MG63 (cell line): ENCODE measurements at places on chromosomes 11 and 22. TPM values are rescaled to one million over a fixed set of nuclear protein-coding genes. Genes with fewer than 3 reads are reported as not detected.
A peak's percentile ranks its signal among the peaks of the same experiment; 100 is the strongest.

DNA sequence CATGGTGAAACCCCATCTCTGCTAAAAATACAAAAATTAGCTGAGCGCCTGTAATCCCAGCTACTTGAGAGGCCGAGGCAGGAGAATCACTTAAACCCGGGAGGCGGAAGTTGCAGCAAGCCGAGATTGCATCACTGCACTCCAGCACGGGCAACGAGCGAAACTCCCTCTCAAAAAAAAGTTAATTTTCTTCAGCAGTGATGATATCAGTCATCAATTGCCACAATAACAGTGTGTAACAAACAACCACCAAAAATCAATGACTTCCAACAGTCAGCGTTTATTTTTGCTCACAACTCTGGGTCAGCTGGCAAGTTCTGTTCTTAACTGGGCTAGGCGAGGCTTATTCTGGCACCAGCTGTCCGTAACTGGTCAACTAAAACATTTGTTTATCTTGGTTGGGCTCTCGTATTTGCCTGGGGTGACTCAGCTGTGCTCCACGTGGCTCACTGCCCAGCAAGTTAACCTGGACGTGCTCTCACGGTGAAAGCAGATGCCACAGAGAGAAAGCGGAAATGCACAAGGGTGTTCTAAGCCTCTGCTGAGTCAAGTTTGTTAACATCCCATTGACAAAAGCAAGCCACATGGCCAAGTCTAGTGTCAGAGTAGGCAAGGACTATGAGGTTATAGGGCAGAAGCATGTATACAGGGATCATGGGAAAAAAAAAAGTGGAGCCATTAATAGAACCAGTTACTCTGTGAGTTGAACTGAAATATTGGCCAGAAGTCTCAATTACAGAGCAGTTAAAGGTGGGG, 52.1 kb downstream of the LHFPL7 start:
- peak; percentile 96 for DNase-seq

- no peak for DNase-seq
These were observed 3.6 kb upstream of the OR52B6 start for GRCh38 chr11:5577101-5577500.

- no peak for DNase-seq
These were observed 945.0 kb downstream of the BRD1 start for GRCh38 chr22:48882636-48883200.

DNA sequence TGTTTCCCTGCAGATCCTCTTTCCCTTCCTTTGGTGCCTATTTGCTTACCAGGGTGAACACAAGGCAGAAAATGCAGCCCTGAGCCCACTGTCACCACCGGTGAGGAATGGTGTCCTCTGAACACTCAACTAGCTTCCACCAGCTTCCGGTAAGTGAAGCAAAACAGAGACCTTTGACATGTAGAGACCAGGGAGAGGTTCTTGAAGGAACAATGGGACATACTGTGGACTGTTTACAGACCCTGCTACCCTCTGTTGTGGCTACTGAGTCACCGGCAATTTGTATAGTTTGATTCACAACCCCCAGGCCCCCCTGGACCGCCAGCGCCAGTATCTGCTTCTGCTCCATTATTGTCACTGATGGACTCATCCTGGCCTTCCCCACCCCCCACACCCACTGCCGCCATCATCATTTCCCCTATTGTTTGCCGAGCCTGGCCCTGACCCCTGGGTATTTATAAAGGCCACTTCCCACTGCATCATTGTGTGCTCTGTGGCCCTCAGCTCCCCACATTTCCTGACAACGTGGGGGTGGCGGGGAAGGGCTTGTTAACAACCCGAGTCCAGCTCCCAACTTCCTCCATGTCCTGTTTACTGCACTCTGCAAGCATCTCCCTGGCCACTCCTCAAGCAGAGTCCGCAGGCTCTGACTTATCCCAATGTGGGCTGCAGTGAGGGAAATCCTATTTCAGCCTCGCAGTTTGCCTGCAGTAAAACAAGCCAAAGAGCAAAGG, 252.9 kb downstream of the ETS1 start:
- no peak for DNase-seq

GRCh38 chr11:87819151-87819550, 356.1 kb downstream of the RAB38 start:
- no peak for DNase-seq

DNA sequence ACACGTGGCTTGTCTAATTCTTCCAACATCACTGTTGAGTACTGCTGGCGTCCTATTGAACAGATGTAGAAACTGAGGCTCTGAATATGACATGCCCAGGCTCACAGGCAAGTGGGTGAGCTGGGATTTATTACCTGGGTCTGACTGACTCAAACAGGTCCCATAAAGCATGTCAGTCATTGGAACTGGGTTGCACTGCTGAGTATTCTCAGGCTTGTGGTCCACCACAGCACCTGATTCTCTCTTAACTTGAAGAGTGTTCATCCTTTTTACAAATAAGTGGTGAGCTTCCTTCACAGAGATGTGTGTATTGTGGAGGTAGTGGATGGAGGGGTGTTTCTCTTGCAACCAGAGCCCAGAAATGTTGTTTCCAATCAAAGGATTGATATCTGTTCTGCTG, 44.5 kb downstream of the SC5D start:
- no peak for DNase-seq

GRCh38 chr22:45149671-45150070, 14.1 kb upstream of the NUP50 start:
- DNase-seq = no peak

DNA sequence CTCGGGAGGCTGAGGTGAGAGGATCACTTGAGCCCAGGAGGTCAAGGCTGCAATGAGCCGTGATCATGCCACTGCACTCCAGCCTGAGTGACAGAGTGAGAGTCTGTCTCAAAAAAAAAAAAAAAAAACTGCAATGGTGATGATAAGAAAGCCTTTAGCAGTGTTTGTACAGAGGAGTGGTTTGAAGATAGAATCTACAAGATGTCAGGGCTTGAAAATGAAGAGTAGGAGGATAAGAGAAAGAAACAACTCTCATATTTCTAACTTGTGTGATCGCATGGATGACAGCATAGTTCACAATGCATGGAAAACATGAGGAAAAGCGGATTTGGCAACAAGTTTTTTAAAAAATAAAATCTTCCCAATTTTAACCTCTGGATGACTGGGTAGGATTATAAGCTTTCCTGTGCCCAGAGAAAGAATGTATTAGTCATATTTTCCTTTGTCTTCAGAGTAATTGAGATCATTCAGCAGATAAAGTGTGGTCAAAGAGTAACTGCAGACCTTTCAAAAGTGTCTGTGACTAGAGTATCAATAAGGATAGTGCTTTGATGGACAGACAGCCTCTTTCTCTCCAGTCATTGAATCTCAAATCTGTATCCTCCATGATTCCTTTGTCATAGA, 328.1 kb downstream of the CASP12 start:
- no peak for DNase-seq

GRCh38 chr11:88410056-88410455, 72.5 kb upstream of the CTSC start:
- DNase-seq = no peak

DNA sequence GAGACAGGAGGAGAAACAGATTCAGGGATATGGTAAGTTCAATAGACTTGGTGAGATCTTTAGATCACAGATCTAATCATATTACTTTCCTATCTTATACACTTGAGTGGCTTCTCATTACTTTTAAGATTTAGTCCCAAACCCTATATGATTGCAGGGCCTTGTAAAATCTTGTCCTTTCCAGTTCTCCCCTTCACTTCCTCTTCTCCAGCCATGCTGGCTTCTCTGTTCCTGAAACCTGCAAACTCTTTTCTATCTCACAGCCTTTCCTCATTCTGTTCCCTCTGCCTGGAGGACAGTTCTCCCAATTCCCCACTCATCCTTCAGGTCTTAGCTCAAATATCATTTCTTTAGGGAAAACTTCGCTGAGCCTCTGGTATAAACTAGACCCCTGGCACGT, 65.9 kb upstream of the BIRC3 start:
- DNase-seq = no peak

GRCh38 chr11:18697576-18697975, 1.0 kb upstream of the TMEM86A start:
- no peak for DNase-seq

- peak; percentile 16 for DNase-seq
These were observed 5.4 kb upstream of the MIF start for GRCh38 chr22:23888615-23889401.

DNA sequence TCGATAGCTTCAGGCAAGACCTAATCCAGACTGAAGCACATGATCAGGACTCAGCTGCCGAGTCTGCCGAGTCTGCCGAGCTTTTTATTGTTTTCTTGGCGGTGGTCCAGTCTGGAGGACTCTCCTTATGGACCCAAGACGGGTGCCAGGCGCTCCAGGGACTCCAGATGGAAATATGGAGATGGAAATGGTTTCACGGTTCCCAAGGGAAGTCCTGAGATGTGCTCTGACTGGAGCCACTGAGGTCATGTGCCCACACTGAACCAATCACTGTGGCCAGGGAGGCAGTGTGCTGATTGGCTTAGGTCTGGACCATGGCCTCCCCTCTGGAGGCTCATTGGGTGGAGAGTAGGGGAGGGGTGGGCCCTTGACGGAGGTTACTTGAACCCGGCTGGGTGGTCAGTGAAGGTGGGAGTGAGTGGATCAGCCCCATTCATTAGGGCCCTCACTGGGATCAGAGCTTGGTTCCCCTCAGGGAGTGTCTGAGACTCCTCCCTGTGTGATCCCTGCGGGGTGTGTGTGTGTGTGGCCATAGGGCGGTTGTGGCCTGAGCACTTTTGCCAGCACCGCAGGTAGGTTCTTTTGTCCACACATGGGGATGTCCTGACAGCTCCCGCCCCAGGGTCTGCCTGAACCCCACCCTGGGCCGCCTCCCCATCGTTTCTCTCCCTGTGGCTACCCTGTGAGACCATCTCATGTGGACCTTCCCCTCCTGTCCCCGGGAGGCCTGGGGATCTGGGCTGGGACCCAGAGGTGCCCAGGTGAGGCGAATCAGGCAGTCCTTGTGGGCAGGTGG, 14.0 kb downstream of the RPS6KA4 start:
- DNase-seq = peak; percentile 97

DNA sequence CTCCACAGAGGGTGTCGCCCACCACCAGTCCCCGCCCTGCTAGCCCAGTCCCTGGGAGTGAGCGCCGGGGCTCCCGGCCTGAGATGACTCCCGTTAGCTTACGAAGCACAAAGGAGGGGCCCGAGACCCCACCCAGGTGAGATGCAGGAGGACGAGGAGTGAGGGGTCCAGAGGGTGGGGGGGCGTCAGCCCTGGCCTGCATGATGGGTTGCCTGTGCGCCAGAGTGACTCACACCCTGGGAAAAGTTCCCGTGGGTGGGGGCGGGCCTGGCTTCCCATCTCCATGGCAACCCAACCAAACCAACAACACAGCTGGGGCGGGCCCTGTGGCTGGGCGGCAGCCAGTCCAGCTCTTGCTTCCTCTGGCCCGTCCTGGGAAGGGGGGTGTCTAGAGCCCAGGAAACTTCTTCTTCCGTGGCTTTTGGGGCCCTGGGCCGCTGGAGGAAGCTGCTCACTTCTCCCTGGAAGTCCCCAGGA, 4.5 kb downstream of the GAS2L1 start:
- peak; percentile 94 for DNase-seq

Gene OR8B8
- not detected in 2 replicates for total RNA-seq

Gene CHRDL2
- not detected in 2 replicates for total RNA-seq

Gene ANO3
- not detected in 2 replicates for total RNA-seq

Gene CEP126
- total RNA-seq = 0.35 and 0.40 TPM in 2 replicates

Gene NLRP6
- total RNA-seq = not detected in 2 replicates

Gene PYGM
- total RNA-seq = not detected in 2 replicates

Gene CHADL
- not detected in 2 replicates for total RNA-seq

Gene KDM4D
- total RNA-seq = 0.89 and 0.91 TPM in 2 replicates

Gene TECTA
- not detected in 2 replicates for total RNA-seq

Gene FKBP2
- 22.8 and 50.8 TPM in 2 replicates for total RNA-seq

Gene ARL2
- 170 and 249 TPM in 2 replicates for total RNA-seq
